ENCODE measurements at places on chromosomes 6 and 20. TPM values are rescaled to one million over a fixed set of nuclear protein-coding genes. Genes with fewer than 3 reads are reported as not detected.

The DAAM2 gene
- total RNA-seq = not detected

The PRKN gene
- total RNA-seq = 2.6 TPM

The UBD gene
- not detected for total RNA-seq

DNA sequence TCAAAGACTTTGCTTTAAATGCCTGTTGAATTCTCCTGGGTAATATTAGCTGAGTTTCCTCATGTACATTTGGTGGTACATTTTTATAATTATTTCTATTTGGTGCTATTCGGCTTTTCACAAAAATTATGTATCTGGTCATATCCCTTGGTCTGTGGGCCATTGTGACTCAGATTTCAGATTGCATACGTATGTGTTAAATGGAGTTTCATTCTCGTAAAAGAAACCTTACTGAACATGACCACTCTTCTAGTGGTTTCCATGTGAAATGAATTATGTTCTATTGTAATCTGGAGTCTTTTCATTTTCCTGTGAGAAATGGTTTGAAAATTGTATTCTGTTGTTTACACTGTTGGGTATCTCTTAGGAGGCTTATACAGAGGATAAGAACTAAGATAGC is 386.2 kb upstream of the FLRT3 start:
- DNase-seq = no peak

DNA sequence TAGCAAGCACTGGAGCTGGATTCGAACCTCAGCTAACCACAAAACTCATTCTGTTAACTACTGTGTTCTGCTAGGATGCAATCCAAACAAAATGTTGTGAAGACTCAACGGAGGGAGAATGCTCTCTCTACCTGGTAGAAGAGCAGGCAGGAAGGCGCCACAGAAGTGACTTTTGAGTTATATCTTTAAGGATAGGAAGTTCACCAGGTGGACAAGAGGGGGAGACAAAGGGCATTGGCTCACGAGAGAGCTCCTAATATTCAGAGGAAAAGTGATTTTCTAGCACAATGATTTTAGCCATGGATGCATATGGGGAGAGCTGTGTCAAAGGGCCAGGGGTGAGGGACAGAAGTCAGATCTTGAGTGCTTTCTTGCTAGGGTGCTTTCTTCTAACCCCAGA is 108.4 kb upstream of the MAFB start:
- peak; percentile 23 for DNase-seq

DNA sequence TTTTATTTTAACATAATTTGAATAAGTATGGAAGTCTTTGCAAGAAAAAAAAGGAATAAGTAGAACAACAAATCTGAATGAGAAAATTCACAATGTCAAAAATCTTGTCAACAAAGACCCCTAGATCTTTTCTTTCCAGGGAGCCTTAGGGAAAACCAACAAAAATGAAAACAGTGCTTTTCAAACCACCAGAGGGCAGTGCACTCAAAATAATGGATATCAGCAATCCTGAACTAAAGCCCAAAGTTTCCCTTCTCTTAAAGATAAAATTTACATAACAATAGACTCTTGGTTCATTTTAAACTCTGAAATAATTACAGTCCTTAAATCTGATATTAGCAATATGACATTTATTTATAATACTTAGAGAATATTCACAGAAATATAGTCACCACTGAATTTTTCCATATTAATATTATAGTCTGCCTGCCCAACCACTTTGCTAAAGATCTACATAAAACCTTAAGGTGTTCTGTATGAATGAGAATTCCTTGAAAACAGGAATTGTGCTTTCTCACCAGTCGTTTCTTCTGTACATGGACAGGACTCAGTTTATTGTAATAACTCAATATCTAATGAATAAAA is 105.3 kb upstream of the BMP5 start:
- DNase-seq = peak; percentile 18

- no peak for DNase-seq
Measured at GRCh38 chr6:84763886-84764331, 489 bp downstream of the TBX18 start.

GRCh38 chr20:47382746-47383415 is 26.4 kb upstream of the ZMYND8 start:
- DNase-seq = no peak
